IPS DF 6.9 (cell line): ENCODE measurements at places on chromosomes 12 and 14.

DNA sequence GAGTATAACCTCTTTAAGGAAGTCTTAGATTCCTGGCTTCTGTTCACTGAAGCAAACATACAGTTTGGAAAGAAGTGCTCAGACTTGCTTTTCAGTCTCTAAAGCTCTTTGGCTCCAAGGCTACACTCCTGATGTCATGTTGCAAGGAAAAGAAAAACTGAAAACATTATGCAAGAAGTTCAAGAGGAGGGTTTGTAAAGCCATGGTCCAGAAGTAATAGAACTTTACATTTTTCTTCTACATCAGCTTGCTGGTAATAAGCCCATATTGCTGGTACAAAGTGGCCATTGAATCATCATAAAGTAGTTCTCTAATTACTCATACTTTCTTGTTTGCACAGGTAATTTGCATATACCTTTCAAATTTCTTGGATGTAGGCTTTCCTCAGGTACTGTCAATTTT is 83.6 kb downstream of the BBS10 start:
- DNase-seq: no peak

GRCh38 chr12:14853961-14854360 is 10.6 kb upstream of the ART4 start:
- DNase-seq: no peak

GRCh38 chr12:44157359-44157758 is 321.5 kb downstream of the TMEM117 start:
- no peak for DNase-seq

- DNase-seq: no peak
Measured at GRCh38 chr14:81345781-81346180, 54.3 kb downstream of the STON2 start.

GRCh38 chr14:34380471-34380845 is 81.6 kb downstream of the SPTSSA start:
- DNase-seq: no peak

DNA sequence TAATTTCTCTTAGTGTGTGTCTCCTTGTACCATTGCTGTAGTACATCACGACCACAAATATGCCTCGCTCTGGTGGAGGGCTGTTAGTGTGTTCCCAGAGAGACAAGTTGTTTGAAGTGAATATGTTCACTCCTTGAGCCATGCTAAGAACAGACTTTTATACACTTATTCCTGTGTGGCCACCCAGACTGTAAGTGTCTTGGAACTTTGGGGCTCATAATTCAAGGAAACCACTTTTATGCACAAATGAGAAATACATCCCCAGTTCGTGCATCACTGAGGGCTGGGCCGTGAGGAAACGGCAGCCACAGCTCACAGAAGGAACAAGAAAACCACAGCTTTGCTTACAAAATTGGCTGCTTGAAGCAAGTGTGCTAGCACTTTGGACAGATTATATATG is 362.2 kb upstream of the DDHD1 start:
- no peak for DNase-seq

GRCh38 chr12:6915789-6916285 is 1.5 kb downstream of the ENO2 start:
- DNase-seq: no peak

GRCh38 chr12:120677765-120678473 is 9.0 kb upstream of the MLEC start:
- no peak for DNase-seq

DNA sequence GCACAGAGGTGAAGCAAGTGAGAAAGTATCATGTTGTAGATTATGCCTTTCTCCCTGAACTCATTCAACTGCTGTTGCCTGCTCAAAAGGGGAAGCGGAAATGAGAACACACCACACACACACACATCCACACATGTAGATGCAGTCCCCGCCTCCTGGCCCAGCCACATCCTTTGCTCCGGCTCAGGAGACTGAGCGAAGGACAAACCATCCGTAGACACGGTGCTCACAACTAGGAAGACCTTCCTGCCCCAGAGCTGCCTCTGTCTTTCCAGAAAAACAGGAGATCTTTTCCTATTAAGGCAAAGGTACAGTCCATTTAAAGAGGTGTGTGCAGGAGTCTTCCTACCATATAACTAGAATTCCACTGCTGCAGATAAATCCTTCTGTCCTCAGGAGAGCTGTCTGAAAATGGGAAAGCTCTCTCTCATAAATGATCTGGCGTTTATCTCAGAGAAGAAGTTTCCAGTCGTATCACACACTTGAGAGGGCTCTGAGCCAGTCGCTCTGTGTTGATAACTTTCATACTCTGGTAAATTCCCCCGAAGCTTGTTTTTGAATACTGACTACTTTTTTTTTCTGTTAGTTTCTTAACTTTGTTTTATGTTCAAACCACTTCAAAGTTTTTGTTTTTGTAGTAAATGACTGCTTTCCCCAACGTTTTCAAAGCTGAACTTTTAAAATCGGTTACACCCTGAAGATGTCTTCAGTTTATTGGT is at the start of gene TESPA1:
TESPA1 (minus strand) TSS at position 105 of the 719 bp plus-strand sequence. CDS start 10,200 bp downstream, outside the sequence.
- DNase-seq: no peak

- no peak for DNase-seq
Measured at GRCh38 chr14:74622257-74622656, 10.2 kb upstream of the LTBP2 start.

DNA sequence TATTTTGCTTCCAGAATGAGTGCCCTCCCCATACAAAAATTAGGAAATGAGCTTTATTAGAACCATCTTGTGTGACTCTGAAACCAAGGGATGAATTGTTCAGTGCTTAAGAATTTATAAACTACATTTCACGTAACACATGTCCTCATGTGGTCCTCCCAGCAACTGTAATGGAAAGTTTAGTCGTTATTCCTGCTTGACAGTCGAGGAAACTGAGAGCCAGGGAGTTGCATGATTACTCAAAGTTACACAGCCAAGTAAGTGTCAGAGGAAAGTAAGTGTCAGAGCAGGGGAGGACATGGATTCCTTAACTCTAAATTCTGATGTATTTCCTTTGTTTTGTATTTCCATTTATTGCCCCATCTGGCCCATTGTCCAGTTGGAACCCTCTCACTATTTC is 453.9 kb downstream of the FUT8 start:
- no peak for DNase-seq

- DNase-seq: no peak
Measured at GRCh38 chr14:34081101-34081575, 130.3 kb upstream of the EGLN3 start.

DNA sequence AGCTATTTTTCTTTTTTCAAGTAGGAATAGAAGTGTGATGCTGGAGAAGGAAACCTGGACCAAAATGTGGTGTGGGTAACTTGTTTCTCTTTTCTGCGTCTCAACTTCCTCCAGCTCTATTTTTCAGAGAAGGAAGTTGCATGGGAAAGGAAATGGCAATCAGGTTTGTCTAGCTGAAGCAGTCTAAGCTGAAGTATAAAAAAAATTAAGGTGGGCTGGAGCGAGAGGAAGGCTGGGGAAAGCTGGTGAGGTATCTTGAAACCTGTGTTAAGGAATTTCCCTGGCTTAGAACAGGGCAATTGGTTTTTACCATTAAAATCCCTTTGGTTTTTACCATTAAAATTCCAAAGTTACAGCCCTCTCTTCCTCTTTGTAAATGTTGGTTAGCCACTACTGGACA is 34.2 kb upstream of the NINJ2 start:
- no peak for DNase-seq

GRCh38 chr12:119601877-119602733 is 8.5 kb downstream of the TMEM233 start:
- no peak for DNase-seq

GRCh38 chr12:1102791-1103450 is 111.9 kb downstream of the ERC1 start:
- DNase-seq: no peak

DNA sequence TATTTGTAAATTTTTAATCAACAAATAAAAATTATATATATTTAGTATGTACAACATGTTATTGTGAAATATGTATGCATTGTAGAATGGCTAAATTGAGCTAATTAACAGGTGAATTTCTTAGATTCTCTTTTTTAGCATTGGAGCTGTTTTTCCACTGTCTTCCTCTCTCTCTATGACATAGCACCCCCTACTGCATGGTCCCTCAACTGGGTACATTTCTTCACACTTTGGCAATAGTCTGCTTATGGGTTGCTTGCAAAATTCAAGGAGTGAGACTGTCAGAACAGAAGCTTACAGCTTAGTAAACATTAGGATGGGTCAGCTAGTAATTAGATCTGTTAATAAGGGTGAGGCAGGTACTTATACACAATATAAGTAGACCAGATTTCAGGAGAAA is 658.5 kb upstream of the MGAT4C start:
- DNase-seq: no peak

- DNase-seq: no peak
Measured at GRCh38 chr14:68239988-68240771, 420.6 kb downstream of the RAD51B start.

DNA sequence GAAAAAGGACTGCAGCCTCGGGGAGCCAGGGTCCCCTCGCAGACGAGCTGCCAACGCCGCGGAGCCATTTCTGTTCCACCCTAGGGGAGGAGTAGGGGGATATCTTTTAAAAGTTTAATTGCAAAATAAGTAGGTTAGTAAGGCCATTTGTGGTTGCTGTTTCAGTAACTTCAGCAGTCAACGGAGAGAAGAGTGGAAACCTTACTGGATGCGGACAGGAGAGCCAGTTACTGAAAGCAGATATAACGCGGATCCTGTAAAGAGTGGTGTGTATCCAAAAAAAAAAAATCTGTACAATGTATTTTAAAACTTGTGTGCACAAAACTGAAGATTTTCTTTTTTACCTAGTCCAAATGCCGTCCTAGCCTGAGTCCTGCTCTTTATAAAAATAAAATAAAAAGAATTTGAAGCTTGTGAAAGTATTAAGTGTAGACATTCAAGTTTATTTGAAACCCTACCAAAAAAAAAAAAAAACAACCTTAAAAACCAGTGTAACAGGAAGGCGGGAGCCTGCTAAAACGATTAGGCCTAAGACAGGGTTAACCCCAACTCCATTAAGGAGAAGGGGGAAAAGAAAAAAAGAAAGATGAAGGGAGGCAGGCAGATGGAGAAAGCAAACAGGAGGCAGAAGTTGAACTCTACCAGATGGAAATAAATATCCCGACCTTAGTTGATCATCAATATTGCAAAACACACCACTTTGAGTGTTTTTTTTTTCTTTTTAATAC is 1.0 kb upstream of the BTG1 start:
- no peak for DNase-seq

DNA sequence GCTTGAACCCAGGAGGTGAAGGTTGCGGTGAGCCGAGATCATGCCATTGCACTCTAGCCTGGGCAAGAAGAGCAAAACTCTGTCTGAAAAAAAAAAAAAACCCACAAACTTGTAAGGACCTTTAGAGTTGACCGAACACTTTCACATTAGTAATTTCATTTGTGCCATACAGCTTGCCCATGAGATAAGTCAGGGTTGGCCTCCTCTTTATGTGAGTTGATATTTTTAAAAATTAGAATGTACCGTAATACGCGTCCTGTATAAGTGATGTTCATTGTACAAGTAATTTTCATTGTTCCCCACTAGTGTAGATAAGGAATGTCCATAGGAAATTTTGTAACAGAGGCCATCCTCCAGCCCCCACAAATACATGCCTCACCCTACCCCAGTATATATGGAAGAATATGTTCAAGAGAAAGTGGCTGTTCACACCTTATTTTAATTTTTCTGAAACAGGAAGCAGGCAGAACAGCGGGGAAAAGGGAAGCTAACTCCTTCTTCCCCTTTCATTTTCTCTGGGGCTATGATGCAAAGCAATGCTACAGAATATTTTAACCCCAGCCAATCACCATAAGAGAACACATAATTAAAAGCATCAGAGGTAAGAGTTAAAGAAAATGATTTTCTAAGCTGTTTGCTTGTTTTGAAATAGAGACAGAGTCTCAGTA is 31.9 kb upstream of the HIF1A start:
- DNase-seq: no peak

GRCh38 chr12:22262309-22262708 is 72.2 kb downstream of the ST8SIA1 start:
- DNase-seq: no peak

- no peak for DNase-seq
Measured at GRCh38 chr12:12887471-12887870, 3.9 kb upstream of the GPRC5A start.

GRCh38 chr14:76958020-76958979 is 70.2 kb downstream of the IRF2BPL start:
- no peak for DNase-seq

- DNase-seq: no peak
Measured at GRCh38 chr12:122895320-122895703, 612 bp downstream of the VPS37B start.

GRCh38 chr14:39071096-39071495 is 31.9 kb downstream of the SEC23A start:
- no peak for DNase-seq

DNA sequence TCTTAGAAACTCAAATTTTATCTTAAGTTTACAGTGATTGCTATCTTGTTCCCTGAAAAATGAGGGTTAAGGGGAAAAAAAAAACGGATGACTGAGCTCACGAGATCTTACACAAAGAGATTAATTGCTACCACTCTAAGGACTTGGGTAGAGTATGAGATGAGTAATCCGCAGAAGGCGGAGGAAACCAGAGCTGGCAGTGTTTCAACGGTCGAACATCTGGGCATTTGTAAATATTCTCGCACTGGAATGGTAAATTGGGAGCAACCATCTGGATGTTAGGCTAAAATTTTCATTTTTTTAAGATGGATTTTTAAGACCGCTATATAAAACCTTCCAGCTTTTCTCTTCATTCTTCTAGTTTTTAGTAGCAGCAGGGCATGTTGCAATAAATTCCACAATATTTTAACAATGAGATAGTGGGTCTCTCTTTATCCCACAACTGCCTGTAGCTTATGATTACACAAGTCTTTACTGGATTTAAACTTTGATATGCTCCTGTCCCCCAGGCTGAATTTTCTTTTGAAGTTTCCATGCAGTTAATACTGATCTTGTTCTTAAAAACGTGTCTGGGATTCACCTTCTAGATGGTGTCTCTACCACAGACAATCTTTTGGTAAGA is 1324.1 kb downstream of the AACS start:
- no peak for DNase-seq

DNA sequence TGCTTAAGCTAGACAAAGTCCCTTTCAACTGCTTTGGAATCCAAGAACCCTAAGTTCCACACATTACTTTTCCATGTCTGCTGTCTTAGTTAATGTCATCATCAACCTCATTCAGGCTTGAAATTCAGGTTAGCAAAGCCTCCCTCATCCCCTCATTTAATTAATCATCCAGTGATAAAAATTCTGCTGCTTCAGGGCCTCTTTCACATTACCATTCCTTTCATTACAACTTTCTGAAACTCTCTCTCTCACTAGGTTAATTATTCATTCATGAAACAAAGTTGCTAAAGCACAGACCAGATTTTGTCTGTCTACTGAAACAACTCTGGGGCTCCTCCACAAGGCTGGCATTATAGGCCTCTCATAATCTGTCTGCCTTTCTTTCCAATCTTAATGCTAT is 9.4 kb upstream of the VTI1B start:
- no peak for DNase-seq
